Stimulated activated naive CD8-positive, alpha-beta T cell treated with anti-CD3 and anti-CD28 coated beads, Interleukin-15, amount 100 ng/mL, for 72 hours (primary cell): ENCODE measurements at places on chromosomes 2 and 18.
A peak's percentile ranks its signal among the peaks of the same experiment; 100 is the strongest.

- no peak for DNase-seq
Observed at GRCh38 chr2:218149848-218150440, 16.8 kb downstream of the CXCR1 start.

GRCh38 chr2:144004742-144005141, 515.2 kb downstream of the ZEB2 start:
- no peak for DNase-seq

- DNase-seq = no peak
Observed at GRCh38 chr2:235605312-235606003, 111.6 kb downstream of the AGAP1 start.

DNA sequence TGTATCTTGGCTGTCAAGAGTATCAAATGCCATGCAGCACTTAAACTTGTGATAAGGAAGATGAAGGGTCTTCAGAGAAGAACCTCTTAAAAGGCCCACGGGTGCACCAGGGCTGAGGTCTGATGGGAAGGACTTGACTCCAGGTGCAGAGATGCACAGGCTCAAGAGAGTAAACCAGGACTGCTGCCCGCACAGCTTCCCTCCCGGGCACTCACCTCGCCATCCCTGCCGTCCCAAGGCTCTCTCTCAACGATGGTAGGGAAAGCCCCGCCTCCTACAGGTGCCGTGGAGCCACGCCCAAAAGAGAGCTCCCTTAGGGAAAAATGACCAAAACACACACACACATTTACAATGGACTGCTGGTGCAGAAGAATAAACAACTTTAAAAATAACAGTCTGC, 27.9 kb downstream of the PDIA6 start:
- DNase-seq = no peak

GRCh38 chr2:241850544-241851324, 8.0 kb downstream of the PDCD1 start:
- no peak for DNase-seq

DNA sequence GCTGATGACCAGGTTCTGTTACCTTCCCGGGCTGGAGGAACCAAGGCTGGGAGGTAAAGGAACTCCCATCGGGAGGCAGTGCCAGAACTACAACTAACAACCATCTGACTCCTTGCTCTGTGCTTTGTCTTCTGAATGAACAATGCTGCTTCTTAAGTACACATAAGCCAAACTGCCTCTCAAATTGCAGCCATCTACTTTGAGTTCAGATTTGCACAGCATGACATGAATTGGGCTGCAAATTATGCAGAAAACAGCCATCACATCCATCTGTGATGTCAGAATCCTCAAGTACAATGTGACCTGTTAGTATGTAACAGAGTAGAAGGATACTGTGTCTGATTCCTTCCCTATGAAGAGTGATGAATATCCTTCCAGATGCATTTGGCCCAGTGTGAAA, 290.6 kb downstream of the ZNF521 start:
- DNase-seq = no peak

GRCh38 chr2:46776687-46777327, 138.8 kb downstream of the MCFD2 start:
- peak; percentile 18 for DNase-seq

DNA sequence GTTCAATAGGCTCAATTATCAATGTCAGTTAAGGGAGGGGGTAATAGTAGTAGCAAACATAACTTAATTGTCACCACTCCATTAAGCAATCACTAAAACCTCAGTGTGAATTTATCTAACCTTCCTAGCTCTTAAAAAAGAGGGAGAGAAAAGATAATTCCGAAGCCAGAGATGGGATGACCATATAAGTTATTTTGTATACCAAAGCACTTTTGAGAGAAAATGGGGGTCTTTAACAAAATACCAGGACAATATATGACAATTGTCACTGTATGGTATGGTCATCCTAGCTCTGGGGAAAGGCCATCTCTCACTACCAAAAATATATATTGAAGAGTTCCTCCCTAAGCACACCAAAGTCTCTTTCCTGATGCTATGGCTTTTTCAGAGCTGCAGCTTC, 55.1 kb downstream of the SPHKAP start:
- DNase-seq = no peak

DNA sequence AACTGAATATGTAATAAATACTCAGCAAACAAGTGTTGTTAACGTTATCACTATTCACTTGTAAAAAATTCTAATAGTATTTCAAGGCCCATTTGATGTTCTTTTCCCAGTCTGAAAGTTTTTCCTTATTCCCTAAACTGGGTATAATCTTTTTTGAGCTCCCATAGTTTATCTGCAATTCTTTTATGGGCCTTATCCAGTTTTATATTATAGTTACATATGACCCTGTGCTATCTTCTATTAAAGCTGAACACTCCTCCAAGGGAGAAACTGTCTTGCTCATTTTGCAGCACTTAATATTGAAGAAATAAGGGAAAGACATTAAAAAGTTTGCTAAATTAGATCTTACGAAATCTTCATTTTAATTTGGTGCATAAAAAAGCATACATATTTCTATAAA, 13.9 kb downstream of the PELI1 start:
- DNase-seq = no peak

GRCh38 chr2:27428213-27428977, at the start of gene NRBP1:
TSS of gene NRBP1 (plus strand) at chr2:27428631. CDS start at chr2:27433274, 4,643 bp downstream.
- DNase-seq = peak; percentile 92
